NCI-H1048 (cell line): ENCODE measurements at places on chromosomes 3 and 15.

- no peak for DNase-seq
These were observed 13.4 kb downstream of the B4GALT4 start for GRCh38 chr3:119227070-119227850.

GRCh38 chr15:80034629-80035028 lies 24.8 kb upstream of the ZFAND6 start:
- no peak for DNase-seq

DNA sequence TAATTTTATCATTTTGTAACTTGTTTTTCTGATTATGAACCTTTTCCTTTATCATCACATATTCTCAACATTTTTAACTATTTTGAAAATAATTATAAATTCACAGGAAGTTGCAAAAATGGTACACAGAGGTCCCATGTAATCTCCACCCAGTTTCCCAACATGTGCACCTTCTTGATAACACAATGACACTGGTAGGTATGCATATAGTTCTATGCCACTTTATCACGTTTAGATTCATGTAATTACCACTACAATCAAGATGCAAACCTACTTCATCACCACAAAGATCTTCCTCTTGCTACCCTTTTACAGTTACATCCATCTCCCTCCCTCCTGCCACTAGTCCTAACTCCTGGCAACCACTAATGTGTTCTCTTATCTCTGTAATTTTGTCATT lies 413.9 kb downstream of the SHQ1 start:
- DNase-seq: no peak

GRCh38 chr3:59775106-59775505 lies 725.3 kb upstream of the CFAP20DC start:
- no peak for DNase-seq

DNA sequence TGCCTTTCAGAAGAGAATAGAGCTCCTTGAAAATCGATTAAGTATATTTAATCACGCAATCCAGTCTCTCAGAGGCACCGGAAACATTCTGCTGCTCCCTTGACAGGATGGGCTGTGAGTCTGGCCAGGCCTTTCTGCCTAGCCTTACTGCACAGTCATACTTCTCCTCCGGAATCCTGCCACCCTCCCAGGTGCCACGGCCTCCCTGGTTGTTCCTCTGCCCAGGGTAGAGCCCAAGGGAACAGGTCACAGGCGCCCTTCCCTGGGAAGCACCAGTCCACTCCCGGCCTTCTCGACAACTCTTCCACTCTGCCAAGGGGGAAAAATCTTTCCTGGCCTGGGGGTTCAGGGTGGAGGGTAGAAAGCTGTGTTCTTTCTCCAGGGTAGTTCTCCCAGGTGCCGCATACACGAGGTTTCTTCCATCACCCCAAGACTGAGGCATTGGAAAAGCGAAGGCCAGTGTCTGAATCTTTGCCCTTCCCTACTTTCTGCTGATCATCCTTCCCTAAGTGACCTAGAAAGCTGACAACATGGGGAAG lies 17.4 kb upstream of the SYNM start:
- no peak for DNase-seq

DNA sequence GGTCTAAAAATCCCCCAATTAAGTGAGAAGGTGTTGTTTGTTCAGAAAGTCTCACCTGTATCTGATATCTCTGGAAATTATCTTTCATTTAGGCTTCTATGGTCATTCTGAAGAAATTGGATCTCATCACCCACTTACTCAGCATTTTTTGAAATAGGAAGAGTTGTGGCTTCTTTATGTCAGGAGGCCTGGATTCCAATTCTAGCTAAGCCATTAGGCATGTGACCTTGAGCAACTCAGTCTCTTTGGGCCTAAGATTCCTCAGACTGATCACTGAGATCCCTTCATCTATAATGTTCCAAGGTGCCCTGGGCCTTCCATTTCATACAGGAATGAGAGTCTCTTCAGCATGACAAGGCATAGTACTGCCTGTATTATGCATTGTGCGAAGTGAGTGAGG lies 70.3 kb downstream of the ARHGEF26 start:
- no peak for DNase-seq

DNA sequence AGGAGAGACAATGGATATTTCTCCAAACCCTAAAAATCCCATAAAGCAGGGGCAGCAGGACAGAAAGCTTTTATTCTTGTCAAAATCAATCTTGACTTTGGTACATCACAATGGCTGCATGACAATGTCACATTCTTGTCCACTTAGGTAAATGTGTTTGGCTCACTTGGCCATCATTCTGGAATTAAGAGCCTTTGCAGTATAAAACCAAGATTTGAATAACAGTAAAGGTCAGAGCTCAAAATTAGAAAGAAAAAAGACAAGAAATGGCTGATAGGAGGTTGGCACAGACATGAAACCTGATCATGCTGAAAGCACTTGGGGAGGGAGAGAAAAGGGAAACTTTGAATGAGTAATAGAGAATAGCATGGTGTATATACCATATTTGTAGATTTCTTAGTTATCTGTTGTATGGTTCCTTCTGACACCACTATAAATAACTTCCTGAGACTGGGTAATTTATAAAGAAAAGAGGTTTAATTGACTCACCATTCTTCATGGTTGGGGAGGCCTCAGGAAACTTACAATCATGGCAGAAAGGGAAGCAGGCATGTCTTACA lies 158.5 kb upstream of the SGO1 start:
- no peak for DNase-seq

GRCh38 chr3:188506446-188506845 lies 352.5 kb downstream of the LPP start:
- DNase-seq: no peak

DNA sequence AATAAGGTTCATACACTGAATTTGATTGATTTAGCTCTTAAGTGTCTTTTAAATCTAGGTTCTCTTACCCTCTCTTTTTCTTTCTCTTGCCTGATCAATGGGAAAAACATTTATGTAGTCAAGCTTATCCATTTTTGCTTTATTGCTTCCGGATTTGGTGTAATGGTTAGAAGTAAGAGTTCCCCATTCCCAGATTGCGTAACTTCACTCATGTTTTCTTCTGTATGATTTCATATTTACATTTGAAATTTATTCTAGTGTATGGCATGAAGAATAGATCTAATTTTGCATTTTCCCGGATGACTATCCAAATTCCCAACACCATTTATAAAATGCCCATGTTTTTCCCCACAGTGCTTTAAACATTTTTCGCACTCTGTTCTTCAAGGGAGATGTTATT lies 27.9 kb upstream of the SV2B start:
- no peak for DNase-seq

- DNase-seq: no peak
These were observed 62.0 kb upstream of the MRPL3 start for GRCh38 chr3:131564812-131565211.

- DNase-seq: no peak
These were observed 5.7 kb downstream of the SETD2 start for GRCh38 chr3:47158208-47158607.

GRCh38 chr15:48595981-48596380 lies 49.5 kb downstream of the FBN1 start:
- no peak for DNase-seq

DNA sequence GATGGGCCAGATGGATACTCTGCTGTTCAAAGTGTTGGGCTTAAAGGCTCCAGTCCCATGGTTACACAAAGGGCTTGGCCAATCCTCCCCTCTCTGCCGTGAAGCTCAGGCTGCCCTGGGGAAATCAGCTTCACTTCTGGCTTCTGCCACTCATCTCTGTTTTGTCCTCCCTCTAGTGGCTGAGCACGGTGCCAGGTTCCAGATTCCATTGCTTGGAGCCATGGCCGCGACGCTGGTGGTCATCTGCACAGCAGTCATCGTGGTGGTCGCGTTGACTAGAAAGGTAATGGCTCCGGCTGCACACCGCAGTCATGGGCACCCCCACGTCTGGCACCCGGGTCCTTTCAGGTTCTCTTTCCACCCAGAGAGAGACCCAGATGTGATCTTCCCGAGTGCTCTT lies 5.6 kb downstream of the TIGIT start:
- no peak for DNase-seq

- peak; percentile 6 for DNase-seq
These were observed 355.3 kb upstream of the RORA start for GRCh38 chr15:61584410-61584809.

- no peak for DNase-seq
These were observed 50.8 kb downstream of the CCDC191 start for GRCh38 chr3:114005481-114005880.

GRCh38 chr15:57461541-57461940 lies 85.2 kb downstream of the CGNL1 start:
- no peak for DNase-seq

DNA sequence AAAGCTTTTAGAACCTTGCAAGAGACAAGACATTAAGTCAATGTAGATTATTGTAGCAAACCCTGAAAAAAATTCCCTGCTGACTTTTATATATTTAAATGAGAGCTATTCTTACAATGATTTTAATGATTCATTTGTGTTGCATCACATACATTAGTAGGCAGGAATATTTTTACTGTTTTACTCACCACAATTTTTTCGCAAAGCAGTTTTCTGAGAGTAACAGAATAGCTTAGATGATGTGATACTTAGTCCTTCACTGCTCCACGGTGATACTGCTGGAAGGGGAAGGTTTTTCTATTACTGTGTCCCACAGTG lies 43.9 kb upstream of the CLRN1 start:
- no peak for DNase-seq

GRCh38 chr15:39593071-39593655 lies 12.3 kb downstream of the THBS1 start:
- DNase-seq: no peak

DNA sequence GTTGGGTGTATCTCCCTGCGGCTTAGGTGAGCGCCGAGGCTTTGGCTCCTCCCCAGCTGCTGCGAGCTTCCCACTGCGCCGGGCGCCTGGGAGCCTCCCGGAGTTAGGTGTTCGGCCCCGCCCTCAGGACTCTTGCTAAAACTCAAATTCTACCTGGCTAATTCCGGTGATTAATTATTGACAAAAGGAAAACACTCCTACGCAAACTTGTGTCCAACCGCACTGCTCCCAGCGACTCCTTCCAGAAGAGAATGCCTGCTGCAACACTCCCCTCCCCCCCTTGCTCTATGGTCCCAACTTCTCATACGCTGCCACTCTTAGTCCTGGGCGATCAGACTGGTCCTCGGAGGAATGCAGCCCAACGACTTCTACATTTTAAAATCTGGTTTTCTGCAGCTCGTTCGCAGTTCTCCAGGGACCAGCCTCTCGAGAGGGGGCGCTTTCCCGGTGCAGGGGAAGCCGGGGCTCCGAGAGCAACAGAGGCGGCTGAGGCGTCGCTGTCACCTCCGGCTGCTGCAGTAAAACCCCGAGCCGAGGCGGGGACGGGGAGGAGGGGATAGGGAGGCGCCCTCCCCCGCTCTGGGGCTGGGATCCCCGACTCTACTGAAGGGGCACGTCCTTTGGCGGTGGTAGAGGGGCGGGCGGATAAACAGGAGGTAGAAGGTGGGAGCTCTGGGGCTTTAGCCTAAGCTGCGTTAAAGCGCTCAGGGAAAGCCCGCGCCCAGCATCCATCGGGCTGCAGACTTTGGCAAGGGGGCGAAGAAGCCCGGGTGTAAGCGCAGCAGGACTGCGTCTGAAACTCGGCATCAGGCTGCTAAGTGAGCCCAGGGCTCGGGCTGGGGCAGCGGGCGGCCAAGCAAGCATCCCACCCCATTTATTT lies at the start of gene SPTSSB:
TSS of gene SPTSSB (minus strand) at position 77 of the 880 bp plus-strand sequence. CDS start 25,194 bp downstream, outside the sequence.
- DNase-seq: no peak

DNA sequence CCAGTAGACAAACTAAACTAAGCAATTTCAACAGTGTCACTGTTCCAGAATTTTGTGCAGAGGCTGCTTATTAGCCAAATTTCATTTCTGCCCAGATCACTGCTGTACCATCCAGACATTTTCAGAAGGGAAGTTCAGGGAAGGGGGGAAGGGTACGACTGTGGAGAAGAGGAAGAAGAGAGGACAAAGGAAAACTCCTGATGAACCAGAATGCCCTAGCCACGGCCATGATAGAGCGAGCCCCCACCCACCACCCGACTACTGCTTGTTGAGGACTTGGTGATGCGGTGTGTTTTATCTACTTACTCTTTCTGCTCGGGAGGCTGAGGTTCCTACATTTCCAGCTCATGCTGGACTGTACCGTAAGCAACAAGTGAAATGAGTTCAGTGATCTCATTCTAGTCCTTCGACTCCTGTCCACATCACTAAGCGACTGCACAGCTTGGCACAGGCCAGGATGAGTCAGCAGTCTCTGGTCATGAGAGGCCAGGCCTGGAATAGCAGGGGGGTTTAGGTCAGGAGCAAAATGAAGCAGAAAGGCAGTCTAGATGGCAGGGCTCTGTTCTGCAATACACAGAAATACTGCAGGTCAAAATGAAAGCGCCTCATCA lies 330.8 kb downstream of the TIGIT start:
- DNase-seq: no peak

DNA sequence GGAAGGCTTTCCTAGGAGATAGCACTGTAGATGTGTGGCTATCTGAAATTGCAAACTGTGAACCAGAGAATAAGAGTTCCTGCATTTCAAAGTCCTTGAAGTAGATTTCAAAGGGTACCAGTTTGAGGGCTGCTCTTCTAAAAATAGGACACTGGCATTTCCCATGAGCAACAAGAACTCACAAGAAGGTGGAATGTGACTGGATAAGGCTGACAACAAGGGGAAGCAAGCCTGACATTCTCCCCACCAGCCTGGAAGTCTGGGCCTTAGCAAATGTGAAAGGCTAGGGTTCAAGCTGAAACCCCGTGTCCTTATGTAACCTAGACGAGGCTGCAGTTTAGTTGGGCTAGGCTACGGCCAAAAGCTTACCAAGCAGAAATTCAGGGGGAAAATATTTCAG lies 18.7 kb upstream of the TJP1 start:
- DNase-seq: no peak

DNA sequence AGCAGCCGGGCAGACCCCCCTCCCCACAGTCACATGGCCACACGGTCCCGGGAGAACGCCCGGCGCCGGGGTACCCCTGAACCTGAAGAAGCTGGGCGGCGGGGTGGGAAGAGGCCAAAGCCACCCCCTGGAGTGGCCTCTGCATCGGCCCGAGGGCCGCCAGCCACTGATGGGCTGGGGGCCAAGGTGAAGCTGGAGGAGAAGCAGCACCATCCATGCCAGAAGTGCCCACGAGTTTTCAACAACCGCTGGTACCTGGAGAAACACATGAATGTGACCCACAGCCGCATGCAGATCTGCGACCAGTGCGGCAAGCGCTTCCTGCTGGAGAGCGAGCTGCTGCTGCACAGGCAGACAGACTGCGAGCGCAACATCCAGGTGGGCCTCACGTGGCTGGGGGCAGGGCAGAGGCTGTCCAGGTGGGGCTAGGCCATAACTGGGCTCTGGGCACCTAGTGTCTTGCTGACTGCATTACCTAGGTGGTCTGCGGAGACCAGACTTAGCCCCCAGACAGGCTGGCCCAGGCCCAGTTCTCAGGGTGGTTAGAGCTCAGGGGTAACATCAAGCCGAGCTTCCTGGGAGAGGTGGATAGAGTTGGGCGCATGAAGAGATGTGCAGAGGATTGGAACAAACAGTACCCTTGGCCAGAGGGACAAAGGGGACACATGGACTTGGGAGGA lies 6.1 kb downstream of the ZBTB47 start:
- no peak for DNase-seq

- DNase-seq: no peak
These were observed 16.4 kb downstream of the GPR160 start for GRCh38 chr3:170054204-170054603.
